ENCODE measurements at places on chromosomes 6 and 20.

DNA sequence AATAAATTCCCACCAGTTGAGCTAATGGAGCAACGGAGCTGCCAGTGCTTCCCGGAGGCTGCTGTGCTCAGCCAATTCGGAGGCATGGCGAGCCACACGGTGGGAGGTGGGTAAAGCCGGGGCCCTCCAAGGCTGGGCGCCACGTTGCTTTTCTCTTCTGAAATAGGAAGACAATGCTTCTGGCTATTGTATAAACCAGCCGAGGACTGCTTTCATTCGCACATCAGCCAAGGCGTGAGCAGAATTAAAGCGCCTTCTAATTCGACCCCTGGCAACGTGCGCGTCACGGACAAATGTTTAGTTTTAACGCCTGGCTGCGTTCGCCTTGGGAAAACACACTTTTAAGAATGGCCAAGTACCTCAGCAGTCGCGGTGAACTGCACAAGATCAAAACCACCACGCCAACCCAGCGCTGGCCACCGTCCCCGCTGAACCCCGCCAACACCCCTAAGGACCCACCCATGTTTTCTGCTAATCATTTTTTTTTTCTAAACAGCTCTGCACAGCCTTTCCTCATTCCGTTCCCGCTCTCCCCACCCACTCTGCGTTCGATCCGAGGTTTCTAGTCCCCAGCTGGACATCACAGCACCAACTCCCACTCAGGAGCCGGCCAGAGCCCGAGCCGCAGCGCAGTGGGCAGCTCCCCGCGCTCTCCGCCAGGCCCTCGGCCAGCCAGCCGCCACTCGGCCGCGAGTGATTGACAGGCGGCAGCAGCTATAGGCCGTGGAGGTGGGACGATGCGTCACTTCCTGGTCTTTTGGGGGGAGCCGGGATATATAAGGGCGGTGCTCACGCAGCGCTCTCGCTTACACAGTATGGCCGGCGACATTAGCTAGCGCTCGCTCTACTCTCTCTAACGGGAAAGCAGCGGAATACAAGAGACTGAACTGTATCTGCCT lies at the start of gene AMD1:
Gene AMD1 (plus strand): TSS at position 805 of the 899 bp plus-strand sequence. CDS start 321 bp downstream, outside the sequence.
- peak; percentile 98 for DNase-seq

DNA sequence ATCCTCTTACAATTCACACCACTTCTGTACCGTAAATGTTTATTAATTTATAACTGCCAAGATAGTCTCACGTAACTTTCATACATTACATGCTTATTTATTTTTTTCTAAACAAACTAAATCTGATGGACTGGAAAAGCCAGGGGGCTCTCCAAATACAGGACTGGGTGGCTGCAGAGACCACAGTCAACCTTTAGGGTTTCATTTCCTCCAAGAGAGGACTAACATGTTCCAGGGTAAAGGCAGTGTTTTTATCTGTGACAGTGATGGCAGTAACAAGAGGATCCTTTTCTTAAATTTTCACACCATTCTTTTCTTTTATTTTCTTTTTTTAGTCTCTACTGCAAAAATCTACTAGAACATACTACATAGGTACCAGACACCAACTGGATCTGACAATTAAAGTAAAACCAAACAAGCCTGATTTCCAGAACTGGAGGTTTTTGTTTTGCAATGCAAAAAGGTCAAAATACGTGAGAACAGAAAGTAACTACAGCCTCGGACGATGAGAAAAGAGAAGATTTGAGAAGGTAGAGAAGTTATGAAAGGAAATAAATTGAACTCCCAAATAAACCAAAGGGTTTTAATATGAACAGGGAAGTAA lies 1.2 kb downstream of the LMBRD1 start:
- no peak for DNase-seq

DNA sequence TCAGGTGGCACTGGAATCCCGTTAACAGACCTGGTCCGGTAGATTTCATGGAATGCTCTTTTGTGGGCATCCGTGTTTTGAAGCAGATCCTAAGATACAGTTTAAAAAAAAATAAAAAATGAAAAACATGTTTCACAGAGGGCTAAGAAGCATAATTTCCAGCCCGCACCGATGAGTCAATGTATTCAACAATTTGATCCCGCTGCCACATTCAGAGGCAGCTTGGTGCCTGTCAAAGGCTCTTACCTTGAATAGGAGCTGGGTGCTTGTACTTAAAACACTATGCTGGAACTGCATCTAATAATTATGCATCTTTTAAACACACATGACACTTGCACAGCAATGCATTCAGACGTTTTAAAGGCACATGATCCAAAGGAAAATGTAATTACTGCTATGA lies 164.8 kb downstream of the SYNE1 start:
- no peak for DNase-seq

DNA sequence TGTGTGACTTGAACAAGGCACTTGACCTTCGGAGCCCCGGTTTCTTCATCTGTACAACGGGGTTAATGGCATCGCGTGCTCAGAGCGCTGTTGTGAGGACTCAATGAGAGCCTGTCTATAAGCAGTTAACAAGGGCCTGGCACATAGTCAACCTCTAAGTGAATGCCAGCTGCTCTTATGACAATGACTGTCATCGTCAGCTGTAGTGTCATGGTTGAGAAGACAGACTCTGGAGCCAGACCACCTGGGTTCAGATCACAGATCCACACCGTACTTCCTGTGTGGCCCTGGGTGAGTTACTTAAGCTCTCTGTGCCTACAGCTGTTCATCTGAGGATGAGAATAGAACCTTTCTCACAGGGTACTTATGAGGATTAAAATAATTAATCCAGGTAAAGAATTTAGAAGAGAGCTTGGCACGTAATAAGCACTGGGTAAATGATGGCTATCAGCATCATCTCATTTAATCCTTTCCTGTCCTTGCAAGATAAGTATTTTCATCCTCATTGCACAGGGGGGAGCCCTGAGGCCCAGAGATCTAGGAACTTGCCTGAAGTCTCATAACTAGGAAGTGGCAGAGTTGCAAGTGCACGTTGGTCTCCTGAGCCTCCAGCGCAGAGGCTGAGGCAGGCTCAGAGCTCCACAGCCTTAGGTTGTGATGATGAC lies 105.3 kb downstream of the EYA2 start:
- peak; percentile 34 for DNase-seq

- no peak for DNase-seq
Observed at GRCh38 chr6:168377484-168377855, 57.9 kb upstream of the DACT2 start.

GRCh38 chr20:51210084-51210483 lies 187.2 kb upstream of the KCNG1 start:
- no peak for DNase-seq

DNA sequence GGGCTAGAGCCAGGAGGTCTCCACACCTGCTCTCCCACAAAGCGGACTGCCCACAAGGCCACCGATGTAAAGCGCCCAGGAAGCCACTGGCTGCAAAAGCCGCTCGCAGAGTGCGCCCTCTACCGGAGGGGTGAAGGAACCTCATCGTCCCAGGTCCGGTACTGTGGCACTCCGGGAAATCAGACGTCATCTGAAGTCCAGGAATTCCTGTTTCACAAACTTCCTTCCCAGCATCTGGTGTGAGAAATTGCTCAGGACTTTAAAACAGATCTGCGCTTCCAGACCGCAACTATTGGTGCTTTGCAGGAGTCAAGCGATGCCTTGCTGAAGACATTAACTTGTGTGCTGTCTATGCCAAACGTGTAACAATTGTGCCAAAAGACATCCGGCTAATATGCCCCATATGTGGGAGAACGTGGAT lies 115.1 kb upstream of the ARID1B start:
- no peak for DNase-seq

- DNase-seq: peak; percentile 40
Observed at GRCh38 chr6:81766482-81767069, 14.1 kb upstream of the TENT5A start.

DNA sequence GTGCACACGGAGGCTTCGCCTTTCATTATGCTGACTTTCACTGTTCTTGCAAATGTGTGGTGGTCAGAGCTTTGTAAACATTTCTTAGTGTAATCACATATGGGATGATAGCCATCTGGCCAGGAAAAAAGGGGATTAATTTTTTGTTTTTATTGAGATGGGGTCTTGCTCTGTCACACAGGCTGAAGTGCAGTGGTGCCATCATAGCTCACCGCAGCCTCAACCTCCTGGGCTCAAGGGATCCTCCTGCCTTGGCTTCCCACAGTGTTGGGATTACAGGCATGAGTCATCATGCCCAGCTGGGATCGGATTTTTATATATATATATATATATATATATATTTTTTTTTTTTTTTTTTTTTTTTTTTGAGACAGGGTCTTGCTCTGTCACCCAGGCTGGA lies 11.0 kb upstream of the TIAM2 start:
- no peak for DNase-seq

GRCh38 chr6:26312501-26313397 lies 52.2 kb upstream of the BTN3A2 start:
- DNase-seq: peak; percentile 81

GRCh38 chr6:55704421-55704820 lies 125.4 kb upstream of the HMGCLL1 start:
- DNase-seq: no peak

DNA sequence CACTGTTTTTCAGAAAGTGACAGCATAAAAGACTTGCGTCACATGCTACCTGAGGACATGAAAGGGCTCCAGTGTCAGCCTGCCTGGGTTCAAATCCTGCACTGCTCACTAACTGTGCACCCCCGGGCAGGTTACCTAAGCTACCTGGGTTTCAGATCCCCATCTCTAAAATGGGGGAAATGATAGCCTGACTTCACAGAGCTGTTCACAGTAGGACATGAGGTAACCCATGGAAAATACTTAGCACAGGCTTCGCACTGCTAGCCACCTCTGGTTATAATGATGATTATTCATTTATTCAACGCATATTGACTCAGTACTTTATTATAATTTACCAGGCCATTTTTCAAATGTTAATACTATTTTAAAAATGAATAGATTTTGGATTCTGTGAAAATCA lies 23.0 kb downstream of the TBC1D7 start:
- DNase-seq: no peak

DNA sequence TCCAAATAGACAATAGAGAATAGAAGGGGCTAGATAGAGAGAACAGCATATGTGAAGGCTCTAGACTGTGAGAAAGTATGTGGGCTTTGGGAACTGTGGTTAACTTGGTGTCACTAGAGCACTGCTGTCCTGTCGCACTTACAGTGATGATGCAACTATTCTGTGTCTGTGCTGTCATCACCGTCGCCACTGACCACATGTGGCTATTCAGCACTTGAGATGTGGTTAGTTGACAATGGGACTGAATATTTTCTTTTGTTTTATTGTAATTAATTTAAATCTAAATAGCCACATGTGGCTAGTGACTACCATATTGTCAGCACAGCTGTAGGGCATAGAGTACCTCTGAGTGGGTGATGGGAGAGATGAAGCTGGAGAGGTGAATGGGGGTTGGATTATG lies 39.0 kb upstream of the IFNGR1 start:
- no peak for DNase-seq

- no peak for DNase-seq
Observed at GRCh38 chr20:55783381-55783780, 221.9 kb downstream of the CBLN4 start.

- no peak for DNase-seq
Observed at GRCh38 chr6:54574671-54575070, 266.4 kb downstream of the TINAG start.

- DNase-seq: no peak
Observed at GRCh38 chr6:61210549-61210948, 1075.5 kb downstream of the KHDRBS2 start.

- no peak for DNase-seq
Observed at GRCh38 chr6:41469156-41470028, 76.8 kb upstream of the FOXP4 start.

- no peak for DNase-seq
Observed at GRCh38 chr20:33725607-33726264, 5.6 kb upstream of the PXMP4 start.

GRCh38 chr6:87851674-87852299 lies 149.8 kb upstream of the AKIRIN2 start:
- DNase-seq: no peak

DNA sequence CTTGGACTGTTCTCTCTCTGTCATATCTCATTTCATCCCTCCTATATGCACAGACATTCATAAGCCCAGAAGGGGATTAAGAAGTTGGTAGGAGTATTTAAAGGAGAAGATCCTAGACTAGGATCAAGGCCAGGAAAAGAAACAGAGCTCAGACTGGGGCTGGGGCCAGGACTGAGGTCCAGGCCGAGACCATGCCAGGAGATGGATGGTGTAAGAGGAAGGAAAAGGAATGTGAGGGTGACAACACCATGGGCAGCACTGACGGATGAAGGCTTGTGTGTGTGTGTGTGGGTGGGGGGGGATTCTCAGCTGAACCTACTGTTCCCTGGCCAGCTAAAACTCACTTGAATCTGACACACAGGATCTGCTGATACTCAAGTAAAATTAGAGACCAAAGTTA lies 182.1 kb downstream of the KIF6 start:
- no peak for DNase-seq

DNA sequence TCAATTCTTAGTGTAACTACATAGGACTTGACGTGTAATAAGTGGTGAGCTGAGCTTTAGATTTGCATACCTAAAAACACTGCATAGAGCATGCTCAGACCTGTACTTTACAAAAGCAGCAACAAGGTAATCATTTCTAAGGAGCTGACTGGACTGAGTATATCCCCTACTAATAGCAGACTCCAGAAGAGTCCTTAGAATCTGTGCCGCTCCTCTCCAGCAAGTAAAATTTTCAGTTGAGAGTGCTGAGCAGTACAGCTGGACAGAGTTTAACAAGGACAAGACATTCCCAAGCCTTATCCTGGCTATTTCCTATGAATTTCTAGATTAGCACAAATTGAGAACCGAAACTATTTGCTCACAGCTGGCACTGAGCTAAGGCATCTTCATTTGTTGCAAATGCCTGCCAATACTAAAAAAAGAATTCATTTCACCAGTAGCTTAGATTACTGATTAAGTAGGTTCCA lies 26.1 kb upstream of the KLHL31 start:
- DNase-seq: peak; percentile 32

- DNase-seq: no peak
Observed at GRCh38 chr6:30618270-30618797, 694 bp downstream of the MRPS18B start.

GRCh38 chr20:23251779-23252178 lies 98.8 kb upstream of the NXT1 start:
- DNase-seq: no peak

GRCh38 chr6:129507846-129508245 lies 202.1 kb downstream of the ARHGAP18 start:
- no peak for DNase-seq

GRCh38 chr6:141199074-141199473 lies 933.7 kb upstream of the GJE1 start:
- DNase-seq: no peak

- DNase-seq: peak; percentile 25
Observed at GRCh38 chr6:145815309-145816274, 997 bp upstream of the FBXO30 start.

- no peak for DNase-seq
Observed at GRCh38 chr20:55953201-55953600, 52.1 kb downstream of the CBLN4 start.

All from NCI-H1105 (cell line).